ENCODE measurements at places on chromosomes 2 and 18.

- DNase-seq = no peak
These were observed 20.3 kb downstream of the TBR1 start for GRCh38 chr2:161436411-161436810.

GRCh38 chr18:56647071-56647470 is 4.1 kb upstream of the WDR7 start:
- no peak for DNase-seq

DNA sequence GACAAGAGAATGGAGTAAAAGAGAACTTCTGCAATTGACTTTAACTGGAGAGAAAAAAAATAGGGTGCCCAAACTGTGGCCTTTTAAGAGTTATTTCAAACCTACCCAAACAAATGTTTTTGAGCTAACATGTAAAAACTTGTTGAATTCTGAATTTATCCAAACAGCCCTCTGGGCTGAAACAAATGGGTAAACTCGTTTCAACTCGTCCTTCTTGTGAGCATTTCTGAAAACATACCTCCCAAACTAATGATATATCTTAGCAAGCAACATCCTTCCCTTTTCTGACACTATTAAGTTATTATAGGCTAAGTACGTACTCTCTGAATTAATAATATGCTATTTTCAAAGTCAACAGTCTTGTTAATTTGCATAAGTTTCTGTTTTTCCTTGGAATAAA is 793.0 kb upstream of the ACVR2A start:
- no peak for DNase-seq

DNA sequence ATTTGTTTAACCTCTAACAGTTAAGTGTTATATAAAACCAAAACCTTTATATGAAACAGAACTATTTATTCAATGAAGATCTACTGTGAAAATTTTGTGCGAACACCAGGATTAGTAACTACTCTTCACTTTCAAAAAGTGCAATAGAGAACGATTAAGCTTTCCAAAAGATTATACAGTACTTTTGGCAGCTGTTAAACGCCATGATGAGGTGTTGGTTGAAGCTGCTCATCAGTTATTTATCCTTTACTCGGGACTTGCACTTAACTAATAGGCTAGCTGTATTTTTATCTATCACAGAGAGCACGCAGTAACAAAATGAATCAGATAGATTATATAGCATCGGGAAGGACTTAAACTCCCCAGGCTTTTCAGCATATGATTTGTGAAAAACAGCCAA is 113.6 kb downstream of the GCA start:
- DNase-seq = no peak

- no peak for DNase-seq
These were observed 2.5 kb upstream of the FAP start for GRCh38 chr2:162245781-162246180.

DNA sequence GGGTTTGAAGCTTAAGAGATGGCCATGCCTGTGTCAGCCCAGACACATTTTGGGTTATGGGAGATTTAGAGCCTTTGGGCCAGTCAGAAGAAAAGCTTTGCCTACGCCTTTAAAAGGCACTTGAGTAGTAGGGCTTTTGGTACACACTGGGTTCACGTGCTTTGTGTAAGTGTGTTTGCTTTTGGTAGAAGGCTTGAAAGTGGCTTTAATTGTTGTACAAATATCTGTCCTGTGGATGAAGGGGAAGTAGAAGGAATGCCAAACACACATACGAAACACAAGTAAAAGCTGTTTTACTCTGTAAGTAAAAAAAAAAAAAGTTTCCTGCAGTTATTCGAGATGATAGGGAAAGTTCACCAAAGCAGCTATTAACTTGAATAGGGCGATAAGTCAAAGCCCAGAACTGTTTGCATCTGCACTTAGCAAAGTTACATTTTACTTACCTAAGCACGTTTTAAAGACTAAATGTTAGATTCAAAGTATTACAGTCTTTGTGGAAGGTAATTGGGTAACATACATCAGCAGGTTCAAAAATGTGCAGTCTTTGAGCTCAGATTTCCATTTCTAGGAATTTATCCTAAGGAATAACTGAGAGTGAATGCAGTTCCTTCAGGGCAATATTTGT is 75.4 kb downstream of the STK25 start:
- peak; percentile 20 for DNase-seq

DNA sequence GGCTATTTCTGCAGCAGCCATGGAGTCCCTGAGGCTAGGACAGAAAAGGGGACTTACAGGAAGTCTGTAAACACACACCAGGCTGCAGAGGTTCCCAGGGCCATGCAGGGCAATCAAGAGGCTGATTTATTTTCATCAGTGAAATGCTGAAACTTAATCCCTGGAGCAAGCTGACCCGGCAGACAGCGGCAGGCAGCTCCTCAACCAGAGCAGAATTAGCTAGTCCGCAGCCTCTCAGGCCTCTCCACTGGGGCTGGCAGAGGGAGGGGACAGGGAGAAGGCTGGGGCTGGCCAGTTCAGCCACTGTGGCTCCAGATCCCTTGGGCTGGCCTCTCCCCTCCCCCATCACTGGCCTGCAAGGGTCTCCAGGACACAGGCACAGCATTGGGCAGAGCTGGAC is 136.3 kb downstream of the TNS1 start:
- no peak for DNase-seq

DNA sequence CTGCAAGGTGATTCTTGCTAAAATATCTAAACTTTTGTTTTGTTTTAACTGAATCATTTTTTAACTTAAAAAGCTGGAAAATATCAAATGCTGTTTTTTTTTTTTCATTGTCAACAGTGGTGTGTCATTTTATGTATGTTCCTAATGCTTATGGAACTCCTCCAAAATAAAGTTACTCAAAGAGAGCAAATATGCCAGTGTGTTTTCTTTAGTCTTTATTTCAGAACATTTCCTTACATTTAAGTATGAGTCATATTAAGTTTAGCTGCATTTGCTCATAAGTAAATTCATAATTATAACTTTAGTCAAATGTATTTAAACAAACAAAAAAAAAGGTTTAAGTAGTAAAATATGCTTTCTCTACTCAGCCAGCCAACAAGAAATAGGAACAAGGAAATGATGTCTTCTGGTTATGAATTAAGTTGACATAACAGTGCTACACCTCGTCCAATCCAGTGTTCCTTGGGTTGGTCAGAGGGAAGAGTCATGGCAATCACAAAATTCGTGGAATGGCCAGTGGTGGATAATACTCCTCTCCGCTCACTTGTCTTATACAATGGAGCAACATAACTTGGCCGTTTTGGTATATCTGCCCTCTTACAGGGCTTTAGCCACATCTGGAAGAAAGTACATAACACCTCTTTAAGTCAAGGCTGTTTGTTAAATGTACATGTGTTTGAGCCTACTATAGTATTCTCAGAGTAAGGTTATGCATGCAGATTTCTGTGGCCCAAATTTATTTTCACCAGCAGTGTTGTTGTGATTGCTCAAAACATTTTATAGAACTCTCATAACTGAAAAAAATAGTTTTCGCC is 80.7 kb downstream of the SLC39A10 start:
- no peak for DNase-seq

GRCh38 chr2:6957910-6958615 is 40.9 kb downstream of the RNF144A start:
- DNase-seq = no peak

- DNase-seq = no peak
These were observed 260.4 kb downstream of the CPS1 start for GRCh38 chr2:210816769-210817168.

DNA sequence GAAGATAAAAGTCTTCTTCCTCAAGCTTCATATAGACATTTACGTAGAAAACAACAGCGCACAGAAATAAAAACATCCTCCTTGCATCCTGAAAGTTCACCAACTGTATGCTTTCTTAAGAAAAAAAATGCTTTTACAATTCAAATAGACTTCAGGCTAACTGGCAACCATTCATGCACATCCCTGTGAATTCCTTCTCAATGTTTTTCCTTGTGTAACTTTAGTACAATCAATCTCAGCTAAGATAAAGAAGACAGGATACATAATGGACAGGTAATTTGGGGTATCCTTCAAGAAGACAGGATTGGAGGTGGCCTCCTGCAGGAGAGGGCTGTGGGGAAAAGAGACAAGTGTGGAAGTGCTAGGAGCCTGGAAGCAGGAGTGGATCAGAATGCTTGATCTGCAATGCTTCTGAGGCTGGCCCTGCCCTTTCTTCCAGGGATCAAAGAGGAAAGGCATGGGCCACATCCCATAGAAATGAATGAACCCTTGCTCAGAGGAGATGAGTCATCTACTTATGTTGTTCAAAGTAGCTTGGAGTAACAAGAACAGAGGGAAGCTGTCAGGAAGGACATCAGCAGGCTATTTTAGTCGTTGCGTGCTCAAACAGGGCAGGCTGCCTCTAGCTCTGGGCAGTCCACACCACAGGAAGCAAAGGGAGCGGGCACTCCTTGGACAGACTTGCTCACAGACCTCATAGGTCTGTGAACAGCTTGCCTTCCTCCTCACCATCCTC is 126.6 kb downstream of the TMEM131 start:
- no peak for DNase-seq

DNA sequence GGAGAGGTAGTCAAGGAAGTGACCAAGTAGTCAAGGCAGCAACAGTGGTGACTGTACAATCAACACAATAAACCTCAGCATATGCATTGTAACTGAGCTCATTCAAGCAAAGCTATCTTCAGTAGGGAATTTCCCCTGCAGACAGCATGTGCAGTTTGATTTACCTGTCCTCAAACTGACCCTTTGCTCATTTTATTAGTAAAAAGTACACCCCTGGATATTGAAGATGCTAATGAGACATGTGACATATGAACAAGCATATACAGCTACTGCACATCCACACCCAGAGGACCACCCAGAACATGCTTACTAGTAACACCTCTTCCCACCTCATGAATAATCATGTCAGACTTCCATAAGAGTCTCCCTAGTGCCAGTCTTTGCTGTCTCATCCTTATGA is 15.4 kb downstream of the C2orf81 start:
- no peak for DNase-seq

DNA sequence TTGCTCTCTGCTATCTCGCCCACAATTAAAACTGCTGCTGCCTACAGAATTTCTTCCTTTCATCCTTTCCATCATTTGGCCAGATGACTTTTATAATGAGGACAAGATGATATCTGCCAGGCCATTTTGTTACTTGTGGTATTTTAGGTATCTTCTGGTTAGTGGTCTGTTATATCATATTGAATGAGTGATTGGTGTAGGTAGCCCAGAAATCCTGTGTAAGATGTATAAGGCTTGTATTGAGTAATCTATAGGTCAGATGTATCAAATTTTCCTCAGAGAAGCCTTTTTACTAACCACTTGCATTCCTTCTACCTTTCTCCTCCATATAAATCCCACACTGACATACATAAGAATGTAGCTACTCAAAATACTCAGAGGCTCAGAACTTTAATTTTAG is 118.3 kb downstream of the UBR3 start:
- no peak for DNase-seq

GRCh38 chr2:34069604-34070003 is 470.5 kb upstream of the FAM98A start:
- DNase-seq = no peak
